Activated naive CD8-positive, alpha-beta T cell treated with anti-CD3 and anti-CD28 coated beads for 36 hours (primary cell): ENCODE measurements at places on chromosomes 2 and 18. TPM values are rescaled to one million over a fixed set of nuclear protein-coding genes. Genes with fewer than 3 reads are reported as not detected.

The MRO gene
- not detected for total RNA-seq

The BOLL gene
- total RNA-seq = not detected

The GPD2 gene
- 41.2 TPM for total RNA-seq

The TEX44 gene
- total RNA-seq = not detected

The SIX2 gene
- total RNA-seq = not detected

The LRP2 gene
- 1.6 TPM for total RNA-seq

The CBLN2 gene
- not detected for total RNA-seq

The UNC80 gene
- total RNA-seq = not detected

The TUBB8B gene
- not detected for total RNA-seq

The ARHGAP28 gene
- not detected for total RNA-seq

The TFPI gene
- total RNA-seq = not detected

The SCYGR4 gene
- total RNA-seq = not detected

The PIK3C3 gene
- 52.8 TPM for total RNA-seq

The NLRC4 gene
- total RNA-seq = not detected

The RFX8 gene
- not detected for total RNA-seq
